ENCODE measurements at places on chromosomes 16 and 17. TPM values are rescaled to one million over a fixed set of nuclear protein-coding genes. Genes with fewer than 3 reads are reported as not detected.

DNA sequence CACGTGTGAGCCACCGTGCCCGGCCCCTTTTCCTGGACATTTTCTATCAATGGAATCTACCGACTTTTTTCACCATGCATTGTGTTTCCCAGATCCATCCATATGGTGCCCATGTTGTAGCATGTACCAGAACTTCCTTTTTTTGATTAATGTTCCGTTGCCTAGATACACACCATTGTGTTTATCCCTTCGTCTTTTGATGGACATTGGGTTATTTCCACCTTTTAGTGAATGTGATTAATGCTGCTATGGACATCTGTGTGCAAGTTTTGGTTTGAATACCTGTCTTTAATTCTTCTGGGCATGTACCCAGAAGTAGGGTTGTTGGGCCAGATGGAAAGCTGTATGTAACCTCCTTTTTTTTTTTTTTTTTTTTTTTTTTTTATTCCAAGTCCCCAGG lies 79.8 kb downstream of the NT5M start:
- no peaks in the 10 kb centered on the region for H3K27me3 ChIP-seq
- H3K4me3 ChIP-seq, result no peak overlapping the region
- DNase-seq, result no peak
- no peak overlapping the region for H3K27ac ChIP-seq
- no peaks in the 10 kb centered on the region for H3K36me3 ChIP-seq
- no peaks in the 10 kb centered on the region for H3K4me1 ChIP-seq

DNA sequence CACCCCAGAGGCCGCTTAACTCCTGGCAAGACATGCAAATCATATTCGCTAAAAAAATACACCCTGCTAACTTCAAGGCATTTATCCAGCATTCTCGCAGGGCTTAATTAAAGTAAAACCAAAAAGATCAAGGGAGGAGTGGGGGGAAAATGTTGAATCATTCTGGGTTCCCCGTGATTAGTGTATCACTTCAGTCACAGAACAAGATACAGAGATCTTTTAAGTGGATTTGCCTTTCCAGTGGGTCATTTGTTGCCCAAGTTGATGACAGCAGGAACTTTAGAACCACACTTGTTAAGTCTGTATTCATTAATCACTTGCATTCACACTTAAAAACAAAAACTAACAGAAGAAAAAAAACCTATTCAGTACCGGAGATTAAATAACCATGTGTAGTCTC lies 17.3 kb downstream of the CRYBA1 start:
- no peaks in the 10 kb centered on the region for H3K36me3 ChIP-seq
- no peak overlapping the region for H3K27ac ChIP-seq
- H3K4me3 ChIP-seq, result no peak overlapping the region

- no peak overlapping the region for H3K27ac ChIP-seq
- H3K27me3 ChIP-seq, result no peaks in the 10 kb centered on the region
- H3K4me3 ChIP-seq, result no peak overlapping the region
Measured at GRCh38 chr16:8905168-8905762, 23.1 kb downstream of the LITAFD start.

DNA sequence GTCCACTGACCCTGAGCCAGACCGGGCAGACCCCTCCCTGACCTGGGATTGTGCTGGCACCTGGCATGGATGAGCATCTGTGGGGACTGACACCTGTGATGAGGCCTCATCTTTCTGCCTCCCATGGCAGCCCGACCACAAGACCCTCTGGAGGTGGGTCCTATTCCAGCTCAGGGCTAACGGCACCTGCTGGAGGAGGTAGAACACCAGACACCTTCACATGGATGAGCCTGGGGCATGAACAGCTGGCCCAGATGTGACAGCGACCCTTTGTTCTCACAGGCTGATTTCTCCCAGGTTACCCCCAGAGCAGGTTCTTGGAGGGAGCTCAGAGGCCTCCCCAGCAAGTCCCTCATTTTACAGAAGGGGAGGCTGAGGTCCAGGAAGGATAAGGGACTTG lies 46.4 kb upstream of the PIK3R6 start:
- no peak overlapping the region for H3K4me3 ChIP-seq
- no peak for DNase-seq
- H3K27me3 ChIP-seq, result no peaks in the 10 kb centered on the region
- H3K36me3 ChIP-seq, result no peaks in the 10 kb centered on the region
- H3K27ac ChIP-seq, result no peak overlapping the region
- no peaks in the 10 kb centered on the region for H3K4me1 ChIP-seq

DNA sequence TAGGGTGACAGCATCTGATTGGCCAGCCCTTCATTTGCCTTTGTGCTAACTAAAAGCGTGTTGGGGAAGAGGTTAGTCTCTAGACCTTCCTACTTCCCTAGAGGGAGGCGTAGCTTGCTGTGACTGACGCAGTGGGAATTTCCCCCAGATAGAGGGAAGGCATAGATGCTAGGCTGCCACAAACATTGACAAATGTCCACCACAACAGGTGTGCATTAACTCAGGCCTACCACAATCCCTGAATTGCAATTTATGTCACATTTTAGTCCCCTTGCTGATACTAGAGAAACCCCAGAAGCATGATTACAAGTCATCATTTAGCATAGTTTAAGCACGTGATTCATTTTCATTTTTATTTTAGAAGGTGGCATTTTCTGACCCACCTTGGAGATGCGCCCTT lies 76.3 kb upstream of the WSB1 start:
- no peak overlapping the region for H3K27ac ChIP-seq
- no peak overlapping the region for H3K4me3 ChIP-seq

Gene EVPLL
- total RNA-seq, result not detected

Gene RHBDL3
- 3.8 TPM for total RNA-seq

Gene OR1F1
- not detected for total RNA-seq

Gene FBXW10
- not detected for total RNA-seq
